Stimulated activated CD8-positive, alpha-beta memory T cell treated with anti-CD3 and anti-CD28 coated beads, Interleukin-2, amount 100 ng/mL, for 1 hour (primary cell): ENCODE measurements at places on chromosomes 7 and 10.

- DNase-seq: no peak
These were observed 205.3 kb upstream of the HDAC9 start for GRCh38 chr7:18290223-18290622.

DNA sequence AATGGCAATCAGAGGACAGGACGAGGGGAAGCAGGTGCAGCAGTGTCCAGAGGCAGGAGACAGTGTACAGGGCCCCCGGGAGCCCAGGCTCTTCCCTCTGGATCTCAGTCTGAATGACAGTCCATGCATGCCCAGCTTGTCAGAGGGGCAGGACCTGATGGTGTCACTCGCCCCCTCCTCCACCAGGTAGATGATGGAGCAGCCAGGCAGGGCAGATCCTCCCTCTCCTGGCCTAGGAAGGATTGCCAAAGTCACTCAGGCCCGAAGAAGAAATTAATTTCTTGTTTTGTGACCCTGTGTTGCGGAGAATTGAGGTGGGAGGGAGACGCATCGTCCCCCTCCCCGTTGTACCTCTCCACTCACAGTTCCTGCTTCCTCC is 4.0 kb downstream of the VSTM4 start:
- DNase-seq: no peak

DNA sequence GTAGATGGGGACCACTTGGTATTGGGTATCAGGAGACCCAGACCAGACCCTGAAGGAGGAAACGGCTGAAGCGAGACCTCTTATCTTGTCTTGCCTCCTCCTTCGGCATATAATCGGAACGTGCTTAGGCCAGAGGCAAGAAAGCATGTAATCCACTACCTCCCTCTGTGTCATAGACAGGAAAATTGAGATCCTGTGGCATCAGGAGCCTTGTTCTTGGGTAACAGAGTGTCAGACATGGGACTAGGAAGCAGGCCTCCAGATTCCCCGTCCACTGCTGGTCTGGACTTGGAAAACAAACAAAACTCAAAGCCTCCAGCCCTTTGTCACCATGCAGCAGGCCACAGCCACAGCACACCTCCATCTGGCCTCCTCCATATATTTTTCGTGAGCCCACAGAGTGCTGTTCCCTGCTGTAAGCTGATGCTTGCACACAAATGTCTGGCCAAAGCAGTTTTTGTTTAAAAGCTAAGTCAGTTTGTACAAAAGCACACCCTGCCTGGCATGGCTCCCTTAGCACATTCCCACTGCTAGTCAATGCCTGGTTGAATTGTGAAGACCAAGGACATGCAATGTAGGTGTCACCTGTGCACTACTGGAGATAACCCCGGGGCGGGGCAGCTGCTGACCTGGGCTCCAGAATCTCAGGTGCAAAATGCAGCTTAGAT is 510.9 kb downstream of the RPS24 start:
- no peak for DNase-seq

GRCh38 chr10:97074256-97075145 is 111.3 kb downstream of the SLIT1 start:
- DNase-seq: no peak

DNA sequence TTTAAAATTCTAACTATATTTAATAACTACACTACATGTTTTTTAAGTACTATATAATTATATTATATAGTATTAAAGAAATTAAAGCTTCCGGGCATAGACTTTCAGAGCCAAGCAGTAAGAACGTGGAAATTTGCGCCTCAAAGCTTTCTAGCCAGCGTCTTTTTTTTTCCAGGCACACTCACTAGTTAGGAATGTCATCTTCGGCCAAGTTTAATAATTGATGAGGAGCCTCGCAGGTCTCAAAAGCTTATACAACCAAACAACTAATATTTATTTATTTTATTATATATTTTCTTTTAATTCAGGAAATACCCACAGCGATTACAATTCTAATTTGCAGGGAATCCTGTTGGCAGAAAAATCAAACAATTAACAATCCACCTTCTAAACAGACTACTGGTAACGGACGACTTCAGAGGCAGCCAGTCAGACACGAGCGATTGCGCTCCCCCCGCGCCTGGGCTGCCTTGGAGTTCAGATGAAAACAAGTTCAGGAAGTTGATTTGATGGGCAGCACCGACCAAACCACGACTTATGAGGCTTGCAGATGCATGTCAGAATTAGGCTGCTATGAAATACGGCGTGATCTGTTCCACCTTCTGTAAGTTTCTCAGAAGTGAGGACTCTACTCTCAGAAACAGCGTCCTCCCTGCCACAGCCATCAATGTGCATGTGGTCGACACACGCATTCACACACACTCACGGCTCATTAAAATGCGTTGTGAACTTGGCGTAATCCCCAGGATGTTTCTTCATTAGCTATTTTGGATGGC is 431.8 kb upstream of the MGMT start:
- no peak for DNase-seq

DNA sequence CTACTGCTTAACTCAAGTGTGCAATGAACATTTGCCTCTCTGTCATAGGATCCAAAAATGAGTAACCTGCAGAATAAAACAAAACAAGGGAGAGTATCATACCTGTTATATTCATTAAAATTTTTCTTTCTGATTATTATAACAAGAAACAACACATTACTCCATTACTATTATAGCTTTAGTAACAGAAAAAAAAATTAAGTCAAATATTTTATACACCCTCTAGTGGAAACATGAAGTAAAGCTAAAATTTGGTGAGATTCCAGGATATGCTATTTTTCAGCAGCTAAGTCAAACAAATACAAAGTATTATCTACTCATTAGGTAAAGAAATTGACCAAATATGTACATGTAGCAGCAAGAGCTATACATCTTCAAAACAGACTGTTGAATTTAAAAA is 56.3 kb downstream of the PDZD8 start:
- DNase-seq: no peak

- no peak for DNase-seq
These were observed 93.9 kb upstream of the AGR3 start for GRCh38 chr7:16975712-16976111.

DNA sequence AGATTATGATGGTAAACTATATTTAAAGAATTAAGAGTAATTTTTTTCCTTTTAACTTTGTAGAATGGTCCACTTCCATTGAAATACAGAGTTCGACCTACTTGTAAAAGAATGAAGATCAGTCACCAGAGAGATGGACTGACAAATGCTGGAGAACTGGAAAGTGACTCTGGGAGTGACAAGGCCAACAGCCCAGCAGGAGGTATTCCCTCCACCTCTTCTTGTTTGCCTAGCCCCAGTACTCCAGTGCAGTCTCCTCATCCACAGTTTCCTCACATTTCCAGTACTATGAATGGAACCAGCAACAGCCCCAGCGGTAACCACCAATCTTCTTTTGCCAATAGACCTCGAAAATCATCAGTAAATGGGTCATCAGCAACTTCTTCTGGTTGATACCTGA is 8.3 kb downstream of the BMI1 start:
- no peak for DNase-seq

DNA sequence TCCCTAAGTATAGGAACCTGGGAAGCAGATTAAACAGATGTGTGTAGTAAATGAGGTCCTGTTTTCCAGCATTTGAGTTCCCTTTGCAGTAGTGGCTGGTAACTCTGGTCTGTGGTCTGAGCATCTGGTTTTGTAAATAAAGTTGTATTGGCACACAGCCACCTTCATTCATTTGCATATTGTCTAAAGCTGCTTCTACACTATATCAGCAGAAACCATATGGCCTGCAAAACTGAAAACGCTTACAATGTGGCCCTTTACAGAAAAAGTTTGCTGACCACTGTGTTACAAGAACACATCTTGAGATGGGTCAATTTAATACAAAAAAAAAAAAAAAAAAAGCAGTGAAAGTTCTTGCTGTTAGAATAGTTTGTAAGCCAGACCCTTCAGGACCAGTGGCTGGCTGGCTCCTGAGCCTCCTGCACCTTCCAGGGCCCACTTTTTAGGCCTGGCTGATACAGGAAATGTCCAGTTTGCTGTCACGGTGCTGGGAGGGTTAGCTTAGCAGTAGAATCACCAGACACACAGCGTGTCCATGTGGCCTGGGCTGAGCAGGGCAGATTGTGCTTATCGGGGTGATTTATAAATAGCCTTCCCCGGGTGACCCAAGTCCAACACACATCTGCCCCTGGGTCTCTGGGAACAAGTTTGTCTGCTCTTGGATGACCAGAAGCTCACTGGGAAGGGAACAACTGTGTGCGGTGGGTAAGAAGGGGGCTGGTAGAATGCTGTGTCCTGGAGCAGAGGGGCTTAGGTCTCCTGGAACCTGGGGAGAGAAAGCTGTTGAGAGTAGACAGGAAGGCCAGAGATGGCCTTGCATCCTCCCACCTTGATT is 1.4 kb downstream of the C10orf71 start:
- no peak for DNase-seq

DNA sequence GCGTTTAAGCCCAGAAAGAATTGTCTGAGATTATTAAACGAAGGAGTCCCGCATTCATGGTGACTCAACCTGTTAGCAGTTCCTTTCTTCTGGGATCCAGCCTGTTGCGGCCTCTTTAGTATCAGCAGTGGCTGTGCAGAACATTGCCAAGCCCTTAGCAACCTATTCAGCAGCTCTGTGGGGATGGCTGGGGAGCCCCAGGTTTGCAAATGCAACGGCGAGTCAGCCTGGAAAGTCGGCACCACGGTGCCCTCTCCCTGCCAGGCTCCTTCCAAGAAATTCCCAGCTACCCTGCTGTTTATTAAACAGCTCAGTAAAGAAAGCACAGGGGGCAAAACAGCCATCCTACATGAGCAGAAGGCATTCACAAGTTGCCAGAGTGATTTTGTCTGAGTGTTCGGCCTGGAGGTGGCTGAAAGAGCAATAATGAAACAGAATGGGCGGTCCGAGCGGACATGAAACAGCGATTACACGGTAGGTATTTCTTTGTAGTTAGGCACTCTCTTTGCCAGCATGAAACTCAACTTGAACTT is 198.3 kb downstream of the BAMBI start:
- no peak for DNase-seq

- DNase-seq: no peak
These were observed 12.2 kb downstream of the PLAC9 start for GRCh38 chr10:80144696-80145131.

GRCh38 chr10:10644676-10645385 is 372.8 kb upstream of the CELF2 start:
- no peak for DNase-seq

GRCh38 chr7:151710121-151710640 is 166.7 kb downstream of the PRKAG2 start:
- no peak for DNase-seq

GRCh38 chr7:148337246-148337965 is 253.2 kb upstream of the C7orf33 start:
- DNase-seq: no peak

- DNase-seq: no peak
These were observed 10.3 kb downstream of the SP8 start for GRCh38 chr7:20776214-20776911.

DNA sequence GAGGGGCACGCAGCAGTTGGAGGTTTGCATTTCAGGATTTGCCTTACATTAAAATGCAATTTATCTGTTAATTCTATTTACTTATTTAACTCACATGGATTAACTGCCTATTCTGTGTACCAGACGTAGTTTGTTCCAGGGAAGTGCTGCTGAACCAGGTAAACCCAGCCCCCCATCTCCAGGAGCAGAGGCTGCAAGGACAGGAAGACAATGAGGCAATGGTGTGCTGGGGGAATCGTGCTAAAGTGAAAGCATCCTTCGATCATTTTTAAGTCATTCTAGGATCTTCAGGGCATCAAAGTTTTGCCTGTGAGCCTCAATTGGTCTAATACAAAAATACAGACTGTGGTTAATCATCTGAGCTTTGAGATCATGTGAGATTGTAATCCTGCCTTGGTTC is 166.4 kb downstream of the DNAJB6 start:
- DNase-seq: no peak

DNA sequence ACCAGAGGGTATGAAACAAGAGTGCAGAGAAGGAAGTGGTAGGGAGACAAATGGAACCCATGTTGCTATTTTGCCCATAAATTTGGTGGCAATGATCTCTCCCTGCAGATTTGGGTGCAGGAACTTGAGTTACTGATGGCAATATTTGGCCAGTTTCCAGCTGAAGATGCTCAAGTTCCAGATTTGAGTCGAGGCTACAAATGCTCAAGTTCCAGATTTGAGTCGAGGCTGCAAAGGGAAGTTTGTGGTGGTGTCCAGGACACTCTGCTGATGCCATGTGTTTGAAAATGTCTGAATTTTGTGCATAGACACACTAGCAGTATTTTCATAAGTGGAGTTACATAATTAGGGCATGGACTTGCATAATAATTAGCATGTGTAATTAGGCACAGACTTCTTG is 40.8 kb downstream of the TBXAS1 start:
- no peak for DNase-seq

DNA sequence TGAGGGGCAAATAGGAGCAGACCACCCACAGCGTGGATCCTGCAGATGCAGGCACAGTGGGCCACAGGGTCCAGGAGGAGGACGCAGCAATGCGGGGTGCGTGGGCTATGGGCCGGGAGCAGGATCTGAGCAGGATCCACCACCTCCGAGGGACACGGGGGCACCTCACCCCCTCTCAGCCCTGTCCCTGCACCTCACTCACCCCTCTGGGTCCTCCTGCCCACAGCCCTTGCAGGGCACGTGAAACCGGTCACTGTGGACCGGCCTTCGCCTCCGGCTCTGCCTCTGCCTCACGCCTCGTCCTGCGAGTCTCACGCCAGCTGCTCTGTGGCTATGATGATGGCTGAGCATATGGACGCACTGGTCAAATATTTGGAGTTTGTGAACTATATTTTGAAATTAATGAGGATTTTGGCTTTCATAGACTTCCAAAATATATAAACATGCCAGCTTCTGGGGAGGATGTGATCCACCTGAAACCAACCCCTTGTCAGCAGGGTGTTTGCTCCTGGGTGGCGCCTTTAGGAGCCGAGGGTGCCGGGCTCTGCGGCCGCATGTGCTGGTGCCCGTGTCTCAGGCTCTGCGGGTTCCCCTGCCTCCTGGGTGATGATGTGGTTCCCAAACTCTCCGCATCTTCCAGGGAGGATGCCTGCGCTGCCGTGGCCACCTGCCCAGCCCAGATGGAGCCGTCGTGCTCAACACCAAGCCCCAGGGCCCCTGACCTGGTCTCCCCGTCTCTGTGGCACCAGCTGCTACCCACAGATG is 11.3 kb upstream of the ADGRA1 start:
- no peak for DNase-seq

GRCh38 chr7:81707196-81707595 is 62.7 kb downstream of the HGF start:
- no peak for DNase-seq

DNA sequence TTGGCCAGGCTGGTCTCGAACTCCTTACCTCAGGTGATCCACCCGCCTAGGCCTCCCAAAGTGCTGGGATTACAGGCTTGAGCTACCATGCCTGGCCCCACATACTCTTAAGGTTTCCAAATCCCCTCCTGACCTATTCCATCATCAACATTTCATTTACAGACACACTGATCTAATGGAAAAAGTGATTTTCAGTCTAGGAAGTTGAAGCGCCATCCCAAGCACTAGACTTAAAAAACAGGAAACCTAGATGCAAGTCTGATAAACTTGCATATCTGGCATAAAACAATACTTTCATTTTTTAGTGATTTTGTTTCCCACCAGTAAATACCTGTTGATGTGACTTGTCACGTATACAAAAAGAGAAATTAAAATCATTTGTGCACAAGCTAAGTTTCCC is 44.0 kb downstream of the DNMBP start:
- no peak for DNase-seq
